ENCODE measurements at places on chromosomes 6 and 20.

DNA sequence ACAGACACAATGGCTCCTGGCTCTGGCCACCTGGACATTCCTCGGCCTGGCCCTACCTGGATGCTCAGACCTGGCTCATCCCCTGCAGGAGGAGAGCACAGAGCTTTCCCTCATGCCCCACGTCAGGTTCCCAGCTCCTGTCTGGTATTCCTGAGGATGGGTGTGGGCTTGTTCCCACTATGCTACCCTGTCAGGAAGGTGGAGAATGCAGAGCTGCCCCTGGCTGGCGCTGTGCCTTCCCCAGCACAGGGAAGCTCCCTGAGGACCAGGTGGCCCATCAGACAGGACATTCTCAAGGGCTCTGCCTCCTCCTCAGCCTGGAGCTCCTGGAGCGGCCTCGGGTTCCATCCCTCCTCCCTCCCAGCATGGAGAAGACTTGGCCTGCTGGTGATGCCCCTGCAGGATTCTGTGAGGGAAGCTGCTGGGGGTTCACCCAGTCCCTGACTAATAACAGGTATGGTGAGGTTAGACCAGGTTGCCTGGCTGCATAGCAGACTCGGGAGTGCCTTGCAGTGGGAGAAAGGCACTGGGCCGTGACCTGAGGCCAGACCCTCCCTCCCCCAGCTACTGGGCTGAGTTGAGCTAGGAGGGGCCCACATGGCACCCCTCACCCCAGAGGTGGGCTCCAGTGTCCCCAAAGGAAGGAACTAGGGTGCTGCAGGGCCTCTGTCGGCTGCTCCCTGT, 156.0 kb upstream of the MLN start:
- no peak for DNase-seq
- no peaks in the 10 kb centered on the region for H3K36me3 ChIP-seq
- H3K27me3 ChIP-seq: no peaks in the 10 kb centered on the region
- no peaks in the 10 kb centered on the region for H3K4me1 ChIP-seq
- no peak overlapping the region for H3K4me3 ChIP-seq

- DNase-seq: no peak
- H3K27me3 ChIP-seq: no peaks in the 10 kb centered on the region
- H3K4me3 ChIP-seq: no peak overlapping the region
- peaks cover 7% of the 10 kb centered on the region for H3K4me1 ChIP-seq
Measured at GRCh38 chr20:39890697-39891096, 798.3 kb downstream of the MAFB start.

- H3K36me3 ChIP-seq: no peaks in the 10 kb centered on the region
- no peaks in the 10 kb centered on the region for H3K4me1 ChIP-seq
- H3K27me3 ChIP-seq: no peaks in the 10 kb centered on the region
- no peak overlapping the region for H3K27ac ChIP-seq
- H3K4me3 ChIP-seq: no peak overlapping the region
Measured at GRCh38 chr20:50366270-50367103, 143.7 kb upstream of the PTPN1 start.

- H3K4me1 ChIP-seq: no peaks in the 10 kb centered on the region
- no peak overlapping the region for H3K27ac ChIP-seq
- no peaks in the 10 kb centered on the region for H3K27me3 ChIP-seq
- no peak overlapping the region for H3K4me3 ChIP-seq
Measured at GRCh38 chr6:13286181-13286580, 42.2 kb downstream of the TBC1D7 start.

DNA sequence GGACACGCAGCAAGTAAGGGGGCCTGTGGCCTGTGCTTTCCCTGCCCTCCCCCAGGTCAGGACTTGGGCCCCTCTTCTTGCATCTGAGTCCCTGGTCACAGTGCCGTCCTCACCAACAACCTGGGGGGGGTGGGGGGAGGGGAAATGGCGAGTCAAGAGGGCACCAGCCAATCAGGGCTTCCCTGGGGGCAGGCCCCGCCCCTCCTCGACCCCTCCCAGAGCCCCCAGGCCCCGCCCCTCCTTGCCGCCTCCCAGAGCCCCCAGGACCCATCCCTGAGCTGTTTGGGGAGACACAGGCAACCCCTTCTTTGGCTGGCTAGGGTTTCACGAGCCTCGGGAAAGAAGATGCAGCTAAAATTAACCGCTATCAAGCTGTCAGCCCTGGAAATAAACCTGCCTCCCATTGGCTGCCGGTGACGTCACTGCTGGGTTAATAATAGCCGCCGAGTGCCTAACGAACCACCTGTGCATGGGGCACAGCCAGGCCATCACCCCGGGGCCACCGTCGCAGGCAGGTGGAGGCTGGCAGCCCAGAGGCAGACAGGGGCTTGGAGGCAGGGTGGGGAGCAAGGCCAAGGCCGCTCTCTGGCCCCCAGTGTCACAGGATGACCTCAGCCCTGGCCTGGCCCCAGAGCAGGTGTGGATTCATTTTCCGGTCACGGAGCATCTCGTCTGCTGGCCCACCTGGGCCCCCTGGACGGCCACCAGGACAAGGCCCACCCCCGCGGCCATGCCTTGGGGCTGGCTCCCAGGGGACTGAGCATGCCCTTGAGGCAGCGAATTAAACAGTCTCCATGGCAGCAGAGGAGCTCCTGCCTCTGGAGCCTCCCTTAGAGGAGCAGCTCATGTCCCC, 3.2 kb upstream of the EEF1A2 start:
- DNase-seq: no peak
- H3K4me1 ChIP-seq: peaks cover 2% of the 10 kb centered on the region
- H3K27me3 ChIP-seq: no peaks in the 10 kb centered on the region

DNA sequence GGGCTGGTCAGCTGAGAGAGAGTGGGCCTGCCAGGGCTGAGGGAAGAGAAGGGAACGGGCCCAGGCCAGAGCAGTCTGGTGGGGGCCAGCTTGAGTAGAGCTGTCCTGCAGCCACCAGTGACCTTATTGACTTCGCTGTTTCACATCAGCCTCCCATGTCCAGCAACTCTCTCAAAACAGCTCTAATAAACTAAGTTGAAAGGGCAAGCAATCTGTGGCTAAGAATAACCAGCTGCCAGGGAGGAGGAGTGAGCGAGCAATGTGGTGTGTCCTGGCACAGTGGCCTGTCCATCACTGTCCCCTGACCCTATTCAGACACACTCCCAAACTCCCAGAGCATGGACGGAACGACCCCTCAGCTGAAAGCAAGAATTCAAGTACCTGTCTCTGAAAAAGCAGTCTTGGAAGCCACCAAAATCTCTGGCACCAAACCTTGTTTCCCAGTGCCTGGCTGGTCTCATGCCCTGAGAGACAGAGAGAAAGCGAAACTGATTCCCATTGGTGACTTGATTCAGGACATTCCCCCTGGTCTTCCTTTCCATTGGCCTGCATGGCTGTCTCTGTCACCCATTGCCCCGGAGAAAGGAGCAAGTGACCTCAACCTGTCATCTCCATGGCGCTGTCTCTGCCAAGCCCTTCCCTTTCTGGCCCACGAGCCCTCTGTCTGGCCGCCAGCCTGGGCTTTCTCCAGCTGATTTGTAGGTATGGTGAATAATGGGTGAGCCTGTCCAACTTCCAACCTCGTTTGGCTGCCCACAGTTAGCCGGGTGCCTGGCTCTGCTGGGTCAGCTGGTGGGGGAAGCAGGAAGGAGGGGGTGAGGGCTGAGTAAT, at the start of gene DDO:
Gene DDO (minus strand): TSS at position 490 of the 831 bp plus-strand sequence. CDS start 2,113 bp downstream, outside the sequence.
- peak within 1 kb of the TSS; percentile 26 for H3K4me3 ChIP-seq
- H3K27ac ChIP-seq: no peak within 1 kb of the TSS
- DNase-seq: peak; percentile 43
- H3K27me3 ChIP-seq: no peaks in the 10 kb centered on the region
- H3K4me1 ChIP-seq: no peaks in the 10 kb centered on the region
- H3K36me3 ChIP-seq: no peaks in the 10 kb centered on the region

- no peak overlapping the region for H3K4me3 ChIP-seq
- no peaks in the 10 kb centered on the region for H3K36me3 ChIP-seq
- H3K4me1 ChIP-seq: no peaks in the 10 kb centered on the region
- no peaks in the 10 kb centered on the region for H3K27me3 ChIP-seq
- no peak for DNase-seq
Measured at GRCh38 chr6:2940010-2940850, 31.1 kb downstream of the SERPINB6 start.

DNA sequence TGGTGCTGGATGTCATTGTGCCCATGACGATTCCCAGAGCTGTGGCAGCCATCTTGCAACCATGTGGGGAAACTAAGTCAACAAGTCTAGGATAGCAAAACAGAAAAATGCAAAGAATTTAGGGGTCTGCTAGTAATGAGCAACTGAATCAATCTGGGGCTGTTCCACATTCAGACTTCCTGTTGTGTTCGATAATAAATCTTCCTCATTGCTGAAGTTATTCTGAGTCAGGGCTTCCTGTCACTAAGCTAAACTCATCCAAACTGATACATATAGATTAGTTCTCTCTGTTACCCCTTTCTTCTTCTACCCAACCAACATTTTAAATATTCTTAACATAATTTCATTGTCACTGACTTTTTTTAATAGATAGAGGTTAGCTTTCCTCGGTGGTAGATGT, 205.9 kb downstream of the HACE1 start:
- no peaks in the 10 kb centered on the region for H3K36me3 ChIP-seq
- DNase-seq: no peak
- no peaks in the 10 kb centered on the region for H3K4me1 ChIP-seq
- H3K27me3 ChIP-seq: no peaks in the 10 kb centered on the region
- no peak overlapping the region for H3K4me3 ChIP-seq

DNA sequence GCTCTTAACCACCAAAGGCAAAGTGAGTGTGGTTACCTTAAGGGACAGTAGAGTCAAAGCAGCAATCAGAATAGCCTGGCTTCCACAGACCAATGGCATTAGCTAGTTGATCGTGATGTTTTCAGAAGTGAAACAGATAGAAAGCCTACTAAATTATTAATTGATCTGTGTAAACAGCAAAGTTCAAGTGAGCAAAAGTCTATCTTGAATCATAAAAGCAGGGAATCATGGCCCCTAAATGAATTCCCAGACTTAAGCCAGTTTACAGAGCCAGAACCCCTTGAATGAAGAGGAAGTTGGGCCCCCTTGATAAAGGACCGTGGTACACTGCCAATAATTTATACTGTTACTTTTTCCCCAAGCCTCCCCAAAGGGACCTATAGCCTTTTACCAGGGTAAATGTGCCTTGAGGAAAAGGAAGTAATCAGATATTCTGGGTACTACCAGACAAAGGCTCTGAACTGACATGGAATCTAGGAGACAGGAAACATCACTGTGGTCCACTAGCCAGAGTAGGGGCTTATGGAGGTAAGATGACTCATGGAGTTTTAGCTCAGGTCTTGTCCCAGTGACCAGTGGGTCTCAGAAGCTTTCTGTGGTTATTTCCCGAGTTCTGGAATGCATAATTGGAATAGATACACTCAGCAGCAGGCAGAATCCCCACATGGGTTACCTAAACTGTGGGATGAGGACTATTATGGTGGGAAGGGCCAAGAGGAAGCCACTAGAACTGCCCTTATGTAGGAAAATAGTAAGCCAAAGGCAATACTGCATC, 317.5 kb downstream of the CD83 start:
- H3K36me3 ChIP-seq: no peaks in the 10 kb centered on the region
- no peak overlapping the region for H3K27ac ChIP-seq
- DNase-seq: no peak
- no peaks in the 10 kb centered on the region for H3K4me1 ChIP-seq
- H3K4me3 ChIP-seq: no peak overlapping the region
- no peaks in the 10 kb centered on the region for H3K27me3 ChIP-seq

DNA sequence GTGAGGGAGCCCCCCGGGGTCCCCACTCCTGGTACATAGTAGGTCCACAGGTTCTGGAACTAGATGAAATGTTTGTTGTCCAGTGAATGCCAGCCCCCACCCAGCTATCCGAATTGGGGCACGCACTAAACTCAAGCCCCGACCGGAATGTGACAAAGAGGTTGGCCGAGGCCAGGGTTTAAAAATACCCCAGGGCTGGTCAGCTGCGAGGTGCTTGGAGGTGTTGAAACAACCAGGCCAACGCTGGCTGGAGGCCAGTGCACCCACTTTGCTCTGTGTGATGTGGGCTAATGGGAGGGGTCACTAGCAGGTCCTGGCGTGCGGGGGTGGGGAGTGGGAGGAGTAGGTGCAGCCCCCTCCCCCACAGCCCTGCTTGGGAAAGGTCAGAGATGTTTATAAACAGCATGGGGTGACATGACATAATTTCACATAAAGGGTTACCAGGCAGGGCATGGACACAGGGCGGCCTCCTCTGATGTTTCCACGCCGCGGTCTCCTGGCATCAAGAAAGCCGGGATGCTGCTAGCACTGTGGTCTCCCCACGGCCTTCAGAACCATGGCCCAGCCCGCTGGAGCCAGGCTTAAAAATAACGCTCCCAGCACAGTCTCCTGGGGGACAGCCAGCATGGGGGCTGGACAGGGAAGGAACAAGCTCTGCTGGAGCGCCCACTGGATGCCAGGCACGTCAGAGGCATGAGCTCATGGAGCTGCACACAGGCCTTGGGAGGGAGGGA, 111.2 kb upstream of the PTPN1 start:
- no peaks in the 10 kb centered on the region for H3K27me3 ChIP-seq
- H3K27ac ChIP-seq: no peak overlapping the region
- peak; percentile 72 for DNase-seq
- H3K36me3 ChIP-seq: no peaks in the 10 kb centered on the region

DNA sequence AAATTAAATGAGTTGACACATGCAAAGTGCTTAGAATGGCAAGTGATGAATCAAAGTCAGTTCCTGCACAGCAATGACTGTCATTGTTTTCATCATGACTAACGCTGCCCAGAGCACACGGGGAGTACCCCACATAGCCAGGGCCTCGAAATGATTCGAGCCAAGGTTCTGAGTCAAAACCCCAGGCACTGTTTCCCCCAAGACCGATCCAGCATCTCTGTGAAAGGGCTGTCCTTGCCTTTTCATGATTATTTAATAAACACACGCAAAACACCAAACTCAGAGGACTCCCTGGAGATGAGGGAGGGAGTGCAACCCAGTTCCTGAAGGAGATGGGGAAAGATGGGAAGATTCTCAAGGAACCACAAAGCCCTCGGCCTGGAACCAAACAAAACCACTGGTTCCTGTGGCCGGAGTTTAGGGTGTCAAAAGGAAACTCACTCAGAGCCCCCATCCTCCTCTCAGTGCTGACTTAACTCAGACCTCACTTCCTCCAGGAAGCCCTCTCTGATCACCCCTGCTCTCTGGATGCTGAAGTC, 3.8 kb downstream of the PREX1 start:
- no peak overlapping the region for H3K4me3 ChIP-seq
- DNase-seq: no peak
- H3K27ac ChIP-seq: no peak overlapping the region
- no peaks in the 10 kb centered on the region for H3K36me3 ChIP-seq
- H3K4me1 ChIP-seq: peaks cover 3% of the 10 kb centered on the region
- no peaks in the 10 kb centered on the region for H3K27me3 ChIP-seq

GRCh38 chr6:73503027-73503772, 17.6 kb downstream of the EEF1A1 start:
- H3K4me3 ChIP-seq: no peak overlapping the region
- H3K27ac ChIP-seq: no peak overlapping the region
- DNase-seq: no peak
- H3K36me3 ChIP-seq: no peaks in the 10 kb centered on the region

GRCh38 chr6:1602049-1602713, 7.5 kb upstream of the FOXC1 start:
- no peak overlapping the region for H3K4me3 ChIP-seq
- H3K4me1 ChIP-seq: peaks cover 5% of the 10 kb centered on the region
- DNase-seq: no peak

GRCh38 chr6:75492386-75493153, 1.0 kb downstream of the FILIP1 start:
- no peak for DNase-seq
- no peaks in the 10 kb centered on the region for H3K36me3 ChIP-seq
- H3K4me1 ChIP-seq: no peaks in the 10 kb centered on the region
- peak overlapping the region; percentile 32 for H3K4me3 ChIP-seq
- H3K27me3 ChIP-seq: no peaks in the 10 kb centered on the region
